DMS 273 treated with DMSO at 0.1 percent for 48 hours (cell line): ENCODE measurements at places on chromosomes 3 and 15.

DNA sequence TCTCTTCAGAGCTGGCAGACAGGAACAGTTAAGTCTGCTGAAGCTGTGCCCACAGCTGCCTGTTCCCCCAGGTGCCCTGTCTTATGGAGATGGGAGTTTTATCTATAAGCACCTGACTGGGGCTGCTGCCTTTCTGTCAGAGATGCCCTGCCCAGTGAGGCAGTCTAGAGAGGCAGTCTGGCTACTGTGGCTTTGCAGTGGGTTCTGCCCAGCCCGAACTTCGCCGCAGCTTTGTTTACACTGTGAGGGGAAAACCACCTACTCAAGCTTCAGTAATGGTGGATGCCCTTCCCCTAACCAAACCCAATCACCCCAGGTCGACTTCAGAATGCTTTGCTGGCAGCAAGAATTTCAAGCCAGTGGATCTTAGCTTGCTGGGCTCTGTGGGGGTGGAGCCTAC lies 91.2 kb downstream of the SLC25A26 start:
- no peak for DNase-seq

GRCh38 chr3:12483410-12483809 lies 870 bp upstream of the TSEN2 start:
- no peak for DNase-seq

DNA sequence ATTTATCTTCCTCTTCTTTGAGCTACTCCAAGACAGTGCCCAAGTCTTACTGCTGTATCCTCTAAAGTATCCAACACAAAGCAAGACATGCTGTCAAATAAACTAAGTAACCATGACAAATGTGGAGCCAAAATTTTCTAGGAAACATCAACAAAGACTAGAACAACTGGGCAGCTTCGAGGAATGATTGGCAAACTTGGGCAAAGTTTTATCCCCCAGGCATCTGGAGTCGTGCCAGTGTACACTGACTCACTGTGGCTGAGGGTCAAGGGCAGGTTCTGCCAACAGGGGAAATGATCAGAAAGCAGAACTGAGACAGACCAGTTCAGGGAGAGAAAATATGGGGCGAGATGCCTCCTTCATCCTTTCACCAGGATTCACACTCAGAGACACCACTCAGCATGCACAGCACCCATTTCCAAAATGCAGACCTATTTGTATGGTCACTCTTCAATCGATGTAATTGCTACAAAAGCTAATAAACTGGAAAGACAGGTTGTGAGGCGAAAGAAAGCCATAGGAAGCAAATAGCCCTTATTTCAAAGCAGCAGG lies 65.8 kb downstream of the MB21D2 start:
- DNase-seq: no peak

- no peak for DNase-seq
Measured at GRCh38 chr3:169475576-169475975, 187.9 kb downstream of the MECOM start.

GRCh38 chr3:187994221-187995042 lies 159.5 kb upstream of the LPP start:
- DNase-seq: no peak

GRCh38 chr3:14511623-14512280 lies 28.4 kb downstream of the GRIP2 start:
- no peak for DNase-seq

- DNase-seq: no peak
Measured at GRCh38 chr15:64051407-64052259, 5.3 kb upstream of the DAPK2 start.

DNA sequence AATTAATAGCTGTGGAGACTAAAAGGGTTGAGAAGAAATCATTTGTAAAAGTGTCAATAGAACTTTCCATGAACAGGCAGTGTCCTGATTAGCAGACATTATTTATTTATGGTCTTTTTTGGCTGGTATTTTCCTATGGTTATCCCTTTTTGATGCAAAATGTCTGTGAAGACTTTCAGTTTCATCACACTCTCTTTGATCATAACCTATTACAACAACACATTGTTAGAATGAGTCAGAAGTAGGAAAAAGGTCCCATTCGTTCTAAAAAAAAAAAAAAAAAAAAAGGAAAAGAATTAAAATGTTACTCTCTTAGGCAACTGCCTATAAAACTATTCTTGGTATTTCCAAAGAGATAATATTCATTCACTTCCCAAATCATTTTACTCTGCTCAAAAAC lies 62.1 kb downstream of the SLC49A4 start:
- DNase-seq: no peak
